GM13977 (cell line): ENCODE measurements at places on chromosomes 2 and 18.

GRCh38 chr18:39480494-39481195 is 1915.0 kb upstream of the CELF4 start:
- DNase-seq, result no peak

DNA sequence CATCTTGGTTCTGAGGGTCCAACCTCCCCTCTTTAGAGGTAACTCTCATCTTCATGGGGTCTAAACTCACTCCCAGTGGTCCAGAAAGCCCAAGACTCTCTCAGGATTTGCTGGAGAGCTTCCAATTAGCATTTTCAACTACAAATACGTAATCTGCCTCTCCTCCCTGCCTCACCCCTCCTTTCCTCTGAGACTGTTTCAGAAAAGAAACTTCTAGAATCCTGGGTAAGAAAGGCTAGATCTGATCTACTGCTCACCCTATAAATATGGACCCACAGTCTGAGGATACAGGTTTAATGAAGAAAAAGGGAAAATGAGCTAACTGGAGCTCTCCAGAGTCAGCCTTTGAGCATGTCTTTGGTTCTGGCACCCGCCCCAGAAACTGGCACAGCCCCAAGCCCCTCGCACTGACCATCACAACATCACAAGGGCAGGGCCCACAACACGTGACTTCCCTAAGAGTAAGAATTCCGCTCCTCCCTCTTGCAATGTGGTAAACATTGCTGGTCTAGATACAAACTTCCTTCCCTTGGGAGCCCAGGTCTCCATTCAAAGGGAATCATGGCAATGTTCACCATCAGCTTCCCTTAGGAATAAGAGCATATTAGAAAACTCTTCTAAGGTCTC is 21.7 kb upstream of the IHH start:
- DNase-seq, result no peak

- DNase-seq, result no peak
Observed at GRCh38 chr2:204948822-204949221, 403.5 kb downstream of the PARD3B start.

- no peak for DNase-seq
Observed at GRCh38 chr2:42843611-42844010, 51.2 kb upstream of the HAAO start.

GRCh38 chr2:67574230-67574629 is 177.1 kb downstream of the ETAA1 start:
- DNase-seq, result no peak

DNA sequence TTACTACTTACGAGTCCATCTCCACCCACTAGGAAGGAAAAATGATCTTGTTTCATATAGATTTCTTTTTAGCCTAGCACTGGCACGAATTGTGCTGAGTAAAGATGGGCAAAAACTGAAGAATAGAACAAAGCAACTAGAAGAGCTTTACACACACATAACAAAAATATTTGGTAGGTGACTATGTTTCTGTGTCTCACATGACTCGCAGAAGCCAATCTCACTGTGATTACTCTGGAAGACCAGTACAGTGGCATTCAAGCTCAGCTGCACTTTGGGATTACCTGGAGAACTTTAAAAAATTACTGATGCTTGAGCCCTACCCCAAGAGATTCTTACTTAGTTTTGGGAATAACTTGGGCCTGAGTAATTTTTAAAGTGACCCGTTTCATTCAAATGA is 378.7 kb downstream of the METTL4 start:
- no peak for DNase-seq

DNA sequence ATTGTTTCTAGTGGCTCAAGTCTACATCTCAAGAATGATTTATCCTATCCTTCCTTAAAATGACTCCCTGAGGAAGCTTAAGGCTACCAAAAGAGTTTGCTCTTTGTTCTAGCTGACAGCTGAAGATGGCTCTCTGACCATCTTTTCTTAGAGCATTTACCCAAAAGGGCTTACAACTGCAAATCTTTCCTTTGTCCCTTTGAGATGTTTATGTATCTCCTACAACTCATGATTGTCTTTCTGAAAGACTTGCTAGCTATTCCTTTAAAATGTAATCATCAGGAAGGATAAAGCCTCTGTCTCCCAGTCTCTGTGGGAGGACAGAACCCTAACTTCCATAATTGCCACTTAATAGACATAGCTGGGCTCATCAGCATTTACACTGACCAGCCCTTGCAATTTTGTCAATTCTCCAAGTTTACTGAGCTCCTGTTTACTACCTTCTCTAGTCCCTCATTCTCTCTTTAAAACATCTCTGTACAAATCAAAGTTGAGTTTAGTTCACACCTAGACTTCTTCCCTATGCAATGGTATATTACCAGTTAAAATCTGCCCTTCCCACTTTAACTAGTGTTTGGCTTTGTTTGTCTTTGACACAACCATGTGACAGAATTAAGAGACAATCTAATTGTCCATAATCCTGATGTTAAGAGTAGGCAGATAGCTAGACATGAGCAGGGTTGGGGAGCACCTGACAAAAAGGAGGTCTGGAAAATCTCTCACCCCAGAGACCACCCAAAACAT is 188.2 kb downstream of the PTH2R start:
- no peak for DNase-seq
